ENCODE measurements at places on chromosomes 7 and 10.

- H3K27ac ChIP-seq: no peak overlapping the region
- H3K4me1 ChIP-seq: no peaks in the 10 kb centered on the region
- no peaks in the 10 kb centered on the region for H3K27me3 ChIP-seq
- H3K36me3 ChIP-seq: no peaks in the 10 kb centered on the region
- no peak overlapping the region for H3K4me3 ChIP-seq
Observed at GRCh38 chr7:98334081-98334480, 52.6 kb downstream of the BRI3 start.

- H3K27ac ChIP-seq: no peak overlapping the region
- no peaks in the 10 kb centered on the region for H3K36me3 ChIP-seq
- no peaks in the 10 kb centered on the region for H3K27me3 ChIP-seq
- H3K4me1 ChIP-seq: no peaks in the 10 kb centered on the region
- no peak for DNase-seq
Observed at GRCh38 chr10:19952224-19953010, 136.2 kb downstream of the PLXDC2 start.

DNA sequence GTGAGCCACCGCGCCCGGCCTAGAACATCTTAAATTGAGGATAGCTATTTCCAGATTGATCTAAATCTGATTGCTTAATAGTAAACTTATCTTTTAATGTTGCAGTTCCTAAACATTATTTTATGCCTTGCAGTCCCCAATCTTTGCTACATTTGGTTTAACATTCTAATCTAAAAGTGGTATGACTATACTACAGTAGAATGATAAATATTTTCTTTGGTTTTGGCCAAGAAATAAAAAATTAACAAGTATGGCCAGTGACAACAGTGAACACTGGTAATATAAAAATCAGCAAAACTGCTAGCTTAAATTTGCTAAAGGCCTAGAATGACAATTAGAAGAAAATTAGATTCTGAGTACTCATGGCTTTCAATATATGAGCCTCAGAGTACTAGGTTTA is 73.5 kb downstream of the CDK6 start:
- no peaks in the 10 kb centered on the region for H3K36me3 ChIP-seq
- H3K27me3 ChIP-seq: no peaks in the 10 kb centered on the region
- no peak for DNase-seq
- no peak overlapping the region for H3K4me3 ChIP-seq
- no peak overlapping the region for H3K27ac ChIP-seq
- H3K4me1 ChIP-seq: no peaks in the 10 kb centered on the region

DNA sequence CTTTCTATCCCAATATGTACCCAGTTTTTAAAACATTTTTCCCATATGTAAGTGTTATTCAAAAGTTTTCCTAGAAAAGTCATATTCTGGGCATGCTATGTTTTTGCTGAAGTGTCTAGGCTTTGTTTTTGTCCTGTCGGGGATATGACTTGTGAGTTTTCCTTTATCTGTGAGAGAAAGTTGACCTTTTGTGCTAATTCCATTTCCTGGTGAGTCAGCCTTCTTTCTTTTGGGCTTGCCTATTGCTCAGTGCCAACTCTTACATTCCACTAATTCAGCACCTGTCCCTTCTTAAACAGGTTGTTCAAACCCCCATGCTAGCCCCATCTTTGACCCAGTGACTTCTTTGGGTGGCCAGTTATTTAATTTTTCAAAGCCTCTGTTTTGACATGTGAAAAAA is 146.2 kb downstream of the AHR start:
- H3K36me3 ChIP-seq: no peaks in the 10 kb centered on the region
- H3K27ac ChIP-seq: no peak overlapping the region
- H3K4me1 ChIP-seq: no peaks in the 10 kb centered on the region
- no peak for DNase-seq
- no peak overlapping the region for H3K4me3 ChIP-seq

- H3K4me1 ChIP-seq: no peaks in the 10 kb centered on the region
- no peak overlapping the region for H3K27ac ChIP-seq
- H3K36me3 ChIP-seq: peaks cover 6% of the 10 kb centered on the region
- DNase-seq: peak; percentile 48
- no peak overlapping the region for H3K4me3 ChIP-seq
Observed at GRCh38 chr10:45008524-45009161, 7.9 kb downstream of the ZNF22 start.

- H3K36me3 ChIP-seq: no peaks in the 10 kb centered on the region
- no peak overlapping the region for H3K27ac ChIP-seq
- H3K27me3 ChIP-seq: no peaks in the 10 kb centered on the region
- no peak for DNase-seq
- peaks cover 13% of the 10 kb centered on the region for H3K4me1 ChIP-seq
- no peak overlapping the region for H3K4me3 ChIP-seq
Observed at GRCh38 chr7:74283858-74284447, 5.3 kb upstream of the CLIP2 start.

DNA sequence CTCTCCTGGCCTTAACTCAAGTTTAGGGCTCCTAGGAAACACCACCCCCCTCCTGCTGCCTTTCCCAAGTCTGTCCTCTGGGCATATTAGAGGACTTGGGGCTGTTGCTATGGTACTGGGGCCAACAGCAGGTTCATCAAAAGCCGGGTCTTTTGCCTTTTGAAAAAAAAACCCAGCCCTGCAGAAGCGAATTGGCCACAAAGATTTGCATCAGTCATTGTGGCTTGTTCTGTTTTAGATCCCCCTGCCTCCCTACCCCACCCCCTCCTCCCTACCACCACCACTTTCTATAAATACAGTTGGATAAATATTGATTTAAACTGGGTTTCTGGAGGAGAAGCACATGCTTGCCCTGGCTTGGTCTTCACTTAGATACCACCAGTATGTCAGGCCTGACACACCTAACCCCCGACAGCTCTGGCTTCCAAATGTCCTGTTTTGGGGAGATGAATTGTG is 7.0 kb downstream of the MXI1 start:
- H3K27me3 ChIP-seq: no peaks in the 10 kb centered on the region
- H3K4me1 ChIP-seq: peaks cover 51% of the 10 kb centered on the region
- DNase-seq: no peak

DNA sequence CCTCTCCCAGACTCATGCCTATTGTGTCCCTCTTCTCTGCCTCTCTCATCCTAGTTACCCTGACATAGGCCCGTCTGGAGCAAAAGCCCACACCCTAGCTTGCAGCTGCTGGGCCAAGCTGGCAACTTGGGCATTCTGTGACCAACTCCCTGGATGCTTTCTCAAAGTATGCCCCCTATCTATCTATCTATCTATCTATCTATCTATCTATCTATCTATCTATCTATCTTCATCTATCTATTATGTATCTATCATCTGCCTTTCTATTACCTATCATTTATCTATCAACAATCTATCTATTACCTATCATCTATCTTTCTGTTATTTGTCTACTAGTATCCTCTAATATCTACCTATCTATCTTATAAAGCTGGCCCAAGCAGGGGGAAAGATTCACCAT is 45.4 kb upstream of the COL13A1 start:
- H3K36me3 ChIP-seq: no peaks in the 10 kb centered on the region
- H3K4me1 ChIP-seq: no peaks in the 10 kb centered on the region
- DNase-seq: no peak
- H3K4me3 ChIP-seq: no peak overlapping the region
- H3K27me3 ChIP-seq: no peaks in the 10 kb centered on the region
